ENCODE measurements at places on chromosomes 6 and 20.

GRCh38 chr6:144635051-144635450 lies 349.9 kb downstream of the UTRN start:
- no peak for DNase-seq

DNA sequence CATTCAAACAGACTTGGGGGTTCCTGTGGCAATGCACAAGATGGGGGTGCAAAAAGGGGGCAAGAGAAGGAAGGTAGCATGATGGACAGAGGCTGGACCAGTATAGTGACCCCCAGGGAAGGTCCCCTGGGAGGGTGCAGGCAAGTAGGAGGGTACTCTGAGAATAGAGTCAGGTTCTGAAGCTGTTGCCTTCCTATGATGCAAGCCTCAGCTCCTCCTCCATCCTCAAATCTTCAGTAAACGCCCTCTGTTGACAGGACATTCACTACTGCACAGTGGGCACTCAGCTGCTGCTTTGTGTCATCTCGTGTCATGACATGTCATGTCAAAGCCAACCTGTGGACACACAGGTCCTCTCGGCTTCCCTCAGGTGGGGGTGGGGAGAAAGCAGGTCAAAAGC lies 5.8 kb upstream of the SDCBP2 start:
- DNase-seq, result no peak

- no peak for DNase-seq
Observed at GRCh38 chr6:55445648-55446204, 118.5 kb downstream of the GFRAL start.

- no peak for DNase-seq
Observed at GRCh38 chr20:40961686-40962640, 66.7 kb upstream of the TOP1 start.

DNA sequence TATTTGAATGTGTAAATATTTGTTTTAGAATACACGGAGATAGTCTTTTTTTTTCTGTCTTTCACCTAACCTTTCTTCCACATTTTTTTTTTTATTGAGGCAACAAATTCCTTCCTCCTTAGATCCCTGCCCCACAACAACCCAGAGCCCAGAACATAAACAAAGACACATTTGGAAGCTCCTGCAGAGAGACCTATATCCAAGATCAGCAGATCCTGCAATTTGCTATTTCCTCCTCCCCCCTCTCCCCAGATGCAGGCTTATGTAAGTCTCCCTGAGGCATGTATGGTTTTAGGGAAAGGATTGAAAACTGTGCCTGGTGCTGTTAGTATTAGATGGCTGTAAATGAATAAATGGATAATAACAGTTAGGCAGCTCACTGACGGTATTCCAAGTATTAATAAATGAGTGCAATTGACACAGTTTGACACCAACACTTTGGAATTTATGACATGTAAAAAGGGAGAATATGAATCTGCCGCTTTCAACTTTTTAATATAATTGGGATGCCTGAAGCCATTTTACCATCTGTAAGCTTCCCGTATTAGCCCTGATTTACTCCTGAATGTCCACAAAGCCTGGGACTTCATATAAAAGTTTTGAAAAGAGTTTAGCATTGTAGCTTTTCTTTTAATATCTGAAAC lies 608.3 kb upstream of the CITED2 start:
- DNase-seq, result no peak

- no peak for DNase-seq
Observed at GRCh38 chr6:18380158-18380836, 6.9 kb upstream of the RNF144B start.

GRCh38 chr6:11779329-11780096 lies 910 bp upstream of the ADTRP start:
- DNase-seq, result no peak

- peak; percentile 14 for DNase-seq
Observed at GRCh38 chr6:34145161-34146020, 496 bp downstream of the GRM4 start.

GRCh38 chr20:12014276-12014675 lies 96.6 kb downstream of the BTBD3 start:
- no peak for DNase-seq

DNA sequence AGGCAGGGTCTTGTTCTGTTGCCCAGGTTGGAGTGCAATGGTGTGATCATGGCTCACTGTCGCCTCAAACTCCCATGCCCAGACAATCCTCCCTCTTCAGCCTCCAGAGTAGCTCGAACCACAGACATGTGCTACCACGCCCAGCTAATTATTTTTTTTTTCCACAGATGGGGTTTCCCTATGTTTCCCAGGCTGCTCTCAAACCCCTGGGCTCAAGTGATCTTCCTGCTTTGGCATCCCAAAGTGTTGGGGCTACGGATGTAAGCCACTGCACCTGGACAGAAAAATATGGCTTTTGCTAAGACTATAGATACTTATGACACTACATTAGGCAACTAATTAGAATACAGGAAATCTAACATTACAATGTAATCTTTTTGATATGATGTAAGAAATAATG lies 17.9 kb downstream of the RNF24 start:
- DNase-seq, result no peak

GRCh38 chr6:44093066-44093465 lies 34.2 kb downstream of the MRPL14 start:
- no peak for DNase-seq

GRCh38 chr6:116087437-116088027 lies 13.1 kb upstream of the NT5DC1 start:
- DNase-seq, result no peak

DNA sequence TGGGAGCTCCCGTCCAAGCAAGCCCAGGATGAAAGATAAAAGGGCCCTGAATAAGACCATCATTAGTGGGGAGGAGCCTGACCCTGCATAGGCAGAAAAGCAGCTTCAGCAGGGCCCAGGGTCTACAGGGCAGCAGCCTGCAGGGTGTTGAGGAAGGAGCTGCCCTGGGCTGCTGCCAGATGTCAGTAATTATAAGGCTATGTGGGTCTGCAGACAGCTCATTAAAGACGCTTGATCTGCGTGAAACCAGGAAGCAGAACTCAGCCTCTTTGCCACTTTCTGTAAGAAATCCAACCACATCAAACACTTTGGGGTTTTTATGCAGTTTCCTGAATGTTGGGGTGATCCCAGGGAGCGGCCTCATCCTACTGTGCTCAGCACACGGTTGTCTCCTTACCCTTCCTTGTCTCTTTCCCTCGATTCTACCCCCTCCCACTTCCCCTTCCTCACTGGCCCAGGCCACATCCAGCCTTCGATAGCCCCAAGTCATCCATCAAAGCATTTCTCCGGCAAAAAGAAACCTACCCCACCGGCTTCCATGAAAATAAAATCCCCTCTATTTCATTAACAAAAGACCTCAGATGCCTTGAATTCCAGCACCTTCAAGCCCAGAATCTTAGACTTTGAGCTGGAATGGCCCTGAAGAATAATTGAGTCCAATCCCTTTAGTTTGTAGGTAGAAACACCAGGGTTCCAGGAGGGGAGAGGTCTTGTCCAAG lies 1.0 kb upstream of the TGM6 start:
- no peak for DNase-seq

DNA sequence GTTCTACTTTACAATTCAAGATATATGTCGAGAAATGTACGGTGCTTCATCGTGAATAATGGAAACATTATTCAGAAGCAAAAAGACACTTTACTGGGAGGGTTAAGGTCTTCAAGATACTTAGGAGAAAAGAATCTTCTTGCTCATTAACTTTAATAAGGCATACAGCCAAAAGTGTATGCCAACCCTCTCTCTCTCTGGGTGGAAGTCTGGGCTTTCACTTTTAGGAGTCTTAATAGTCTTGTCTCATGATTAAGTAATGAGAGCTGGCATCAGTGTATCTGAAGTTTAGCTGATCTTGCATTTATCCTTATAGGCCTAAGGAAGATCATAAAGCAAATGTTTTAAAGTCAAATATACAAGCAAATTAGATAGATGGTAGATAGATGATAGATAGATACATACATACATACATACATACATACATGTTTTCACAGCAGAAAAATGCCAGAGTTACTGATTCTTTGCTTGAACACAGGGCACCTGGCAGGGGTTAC lies 21.5 kb downstream of the OLIG3 start:
- DNase-seq, result no peak

- DNase-seq, result no peak
Observed at GRCh38 chr6:126773112-126773805, 345.2 kb upstream of the RSPO3 start.

Data from stimulated activated CD4-positive, alpha-beta T cell treated with anti-CD3 and anti-CD28 coated beads, Interleukin-1b, Interleukin-23, amount 100 ng/mL, for 1 hour (primary cell).